ENCODE measurements at places on chromosomes 16 and 17.

- DNase-seq = no peak
Observed at GRCh38 chr16:63129411-63130125, 1093.3 kb upstream of the CDH8 start.

GRCh38 chr17:38428112-38428642 lies at the start of gene ARHGAP23:
Gene ARHGAP23 (plus strand): TSS chr17:38428464. CDS start chr17:38428486, 22 bp downstream.
- peak; percentile 70 for DNase-seq

DNA sequence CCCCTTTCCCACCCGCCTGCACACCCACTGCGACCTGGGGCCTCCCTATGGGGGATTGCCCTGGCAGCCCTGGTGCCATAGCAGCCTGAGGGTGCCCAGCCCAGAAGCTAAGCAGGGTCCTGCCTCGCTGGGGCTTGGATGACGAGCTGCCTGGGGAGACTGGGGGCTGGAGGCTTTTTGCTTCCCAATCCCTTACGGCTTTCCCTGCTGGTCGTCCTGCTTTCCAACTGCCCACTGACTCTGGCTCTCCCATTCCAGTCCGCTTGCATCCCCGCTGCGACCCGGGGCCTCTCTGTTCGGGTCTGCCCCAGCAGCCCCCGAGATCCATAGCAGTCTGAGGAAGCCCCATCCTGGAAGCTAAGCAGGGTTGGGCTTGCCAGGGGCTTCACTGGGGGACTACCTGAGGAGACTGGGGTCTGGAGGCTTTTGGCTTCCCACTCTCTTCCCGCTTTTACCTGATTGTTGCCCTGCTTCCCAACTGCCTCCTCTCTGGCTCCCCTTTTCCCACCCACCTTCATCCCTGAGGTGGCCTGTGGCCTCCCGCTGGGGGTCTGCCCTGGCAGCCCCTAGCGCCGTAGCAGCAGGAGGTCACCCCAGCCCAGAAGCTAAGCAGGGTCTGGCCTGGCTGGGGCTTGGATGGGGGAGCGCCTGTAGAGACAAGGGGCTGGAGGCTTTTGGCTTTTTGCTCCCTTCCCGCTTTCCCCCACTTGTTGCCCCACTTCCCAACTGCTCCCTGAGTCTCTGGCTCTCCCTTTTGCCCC lies 2292.8 kb downstream of the TP53TG3F start:
- DNase-seq = no peak

DNA sequence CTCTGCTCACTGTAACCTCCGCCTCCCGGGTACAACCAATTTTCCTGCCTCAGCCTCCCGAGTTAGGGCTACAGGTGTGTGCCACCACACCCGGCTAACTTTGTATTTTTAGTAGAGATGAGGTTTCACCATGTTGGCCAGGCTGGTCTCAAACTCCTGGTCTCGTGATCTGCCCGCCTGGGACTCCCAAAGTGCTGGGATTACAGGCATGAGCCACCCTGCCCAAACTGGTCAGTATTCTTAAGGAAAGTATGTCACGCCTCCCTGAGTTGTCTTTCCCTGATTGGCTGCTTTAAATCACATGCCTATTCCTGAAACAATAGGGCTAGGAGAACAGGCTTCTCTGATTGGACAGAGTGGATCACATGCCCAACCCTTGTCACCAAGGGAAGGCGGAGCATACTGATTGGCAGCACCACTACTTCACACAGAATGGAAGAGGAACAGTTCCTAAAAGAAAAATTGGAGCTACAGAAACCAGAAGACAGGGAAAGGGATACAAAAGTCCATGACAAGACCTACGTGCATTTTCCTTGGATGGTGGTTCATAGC lies 17.6 kb upstream of the CYB5B start:
- no peak for DNase-seq

GRCh38 chr16:70615945-70616344 lies 30.4 kb upstream of the IL34 start:
- no peak for DNase-seq

DNA sequence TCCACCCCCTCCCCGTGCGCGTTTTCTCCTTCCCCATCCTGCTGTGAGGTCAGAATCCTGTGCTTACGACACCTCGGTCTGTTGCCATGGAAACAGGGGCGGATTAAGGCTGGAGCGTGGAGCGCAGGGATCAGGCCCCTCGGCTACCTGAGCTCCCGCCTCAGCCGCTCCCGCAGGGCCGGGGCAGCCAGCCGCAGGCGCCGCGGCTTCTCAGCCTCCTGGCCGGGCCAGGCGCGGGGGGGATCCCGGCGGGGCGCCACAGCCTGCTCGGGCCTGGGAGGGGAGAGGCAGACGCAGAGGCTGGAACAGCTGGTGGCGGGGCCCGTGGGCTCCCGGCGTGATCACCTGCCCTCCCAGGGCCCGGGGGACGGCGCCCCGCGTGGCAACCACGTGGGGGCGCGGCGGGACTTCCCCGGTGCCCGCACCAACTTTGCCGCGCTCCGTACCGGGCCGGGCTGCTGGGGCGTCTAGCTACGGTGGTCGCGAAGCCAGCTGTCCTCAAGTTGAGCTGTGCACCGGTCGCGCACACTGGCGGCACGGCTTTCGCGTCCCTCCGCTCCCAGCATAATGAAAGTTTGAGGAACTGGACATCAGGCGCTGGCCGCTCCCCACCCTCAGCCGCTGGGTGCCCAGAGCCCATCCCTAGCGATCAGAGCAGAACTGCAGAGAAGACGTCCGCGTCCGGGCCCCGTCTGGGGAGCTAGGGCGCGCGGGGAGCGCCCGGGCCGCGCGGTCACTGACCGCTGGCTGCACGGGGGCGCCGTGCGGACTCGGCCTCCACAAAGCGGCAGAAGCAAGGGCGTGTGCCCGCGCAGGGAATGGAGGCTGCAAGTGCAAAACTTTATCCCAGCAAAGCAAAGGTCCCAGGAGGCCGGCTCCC lies 1.2 kb downstream of the RTN4RL1 start:
- DNase-seq = peak; percentile 46

GRCh38 chr17:61943117-61943516 lies 15.3 kb upstream of the INTS2 start:
- DNase-seq = no peak

DNA sequence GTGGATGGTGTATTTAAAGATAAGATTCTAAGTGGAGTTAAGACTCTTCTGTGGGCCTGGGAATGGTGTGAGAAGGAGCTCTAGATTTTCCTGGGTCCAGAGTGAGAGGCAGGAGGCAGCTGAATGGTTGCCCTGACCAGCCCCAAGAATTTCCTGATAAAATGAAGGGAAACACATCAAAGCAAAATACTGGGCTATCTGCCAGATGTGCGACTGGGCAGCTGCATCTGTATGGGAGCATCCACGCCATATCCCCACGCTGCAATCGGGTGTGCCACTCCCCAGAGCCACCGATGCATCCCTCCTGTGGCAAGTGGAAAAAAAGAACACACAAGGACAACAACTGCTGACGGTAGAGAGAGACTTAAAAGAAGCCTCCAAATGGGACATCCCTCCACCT lies 84.3 kb upstream of the COX10 start:
- DNase-seq = no peak

DNA sequence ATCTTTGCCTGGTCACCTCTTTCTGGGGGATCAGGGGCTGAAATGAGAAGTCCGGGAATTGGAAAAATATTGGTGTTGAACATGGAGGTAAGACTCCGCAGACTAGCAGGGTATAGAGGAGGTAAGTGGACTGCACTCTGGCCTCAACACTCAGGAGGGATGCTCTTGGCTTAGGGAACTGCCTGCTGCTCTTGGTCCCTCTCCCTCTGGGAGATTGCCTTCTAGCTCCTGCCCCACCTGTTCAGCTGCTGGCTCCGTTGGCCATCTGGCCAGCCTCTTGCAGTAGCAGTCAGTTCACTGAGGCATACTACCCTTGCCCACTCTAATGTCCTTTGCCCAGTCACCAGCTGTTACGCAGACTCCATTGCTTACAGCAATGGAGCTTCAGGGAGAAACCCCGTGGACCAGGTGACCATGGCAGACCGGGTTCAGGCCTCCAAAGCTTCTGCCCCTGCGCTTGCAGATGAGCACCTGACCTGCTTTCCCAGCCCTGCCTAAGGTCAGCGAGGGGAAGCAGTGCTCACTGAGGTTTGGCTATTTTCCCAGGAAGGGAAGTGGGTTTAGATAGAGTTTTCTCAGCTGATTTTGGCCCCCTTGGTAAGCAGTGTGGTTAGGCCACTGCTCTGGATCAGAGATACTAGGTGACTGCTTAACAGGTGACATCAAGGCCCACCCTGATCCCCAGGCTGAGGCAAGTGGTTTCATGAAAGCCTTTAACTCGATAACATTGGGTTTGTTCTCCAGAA lies 11.9 kb downstream of the CDK5RAP3 start:
- DNase-seq = no peak

DNA sequence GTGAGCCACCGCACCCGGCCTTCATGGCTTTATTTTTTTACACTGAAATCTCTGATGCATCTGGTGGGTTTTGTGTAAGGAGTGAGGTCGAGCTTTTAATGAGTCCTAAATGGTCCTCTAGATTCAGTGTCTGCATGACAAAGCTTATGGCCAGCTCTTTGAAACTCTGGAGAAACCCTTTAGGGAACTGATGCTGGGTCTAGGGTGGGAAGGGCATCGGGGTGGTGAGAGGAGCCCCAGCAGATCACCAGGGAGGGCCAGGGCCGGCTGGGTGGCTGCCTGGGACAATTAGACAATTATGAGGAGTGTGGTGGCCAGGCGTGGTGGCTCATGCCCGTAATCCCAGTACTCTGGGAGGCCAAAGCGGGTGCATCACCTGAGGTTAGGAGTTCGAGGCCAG lies 93.9 kb downstream of the SEC14L1 start:
- DNase-seq = no peak

DNA sequence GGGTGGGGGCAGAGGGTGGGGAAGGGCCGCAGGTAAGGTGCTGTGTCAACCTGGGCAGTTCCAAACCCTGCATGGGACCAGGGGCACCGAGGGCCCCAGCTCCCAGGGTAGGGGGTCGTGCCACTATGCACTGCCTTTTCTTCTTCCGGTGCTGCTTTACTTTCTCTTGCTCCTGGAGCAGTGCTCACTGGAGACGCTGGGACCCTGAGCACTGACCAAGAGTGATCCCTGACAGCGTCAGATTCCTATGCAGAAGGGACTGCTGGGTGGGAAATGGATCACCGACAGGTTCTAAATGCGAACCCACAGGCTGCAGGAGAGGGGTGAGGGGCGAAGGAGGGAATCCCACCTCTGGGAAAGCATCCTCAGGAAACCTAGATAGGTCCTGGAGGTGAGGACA lies 470.1 kb downstream of the SOX9 start:
- no peak for DNase-seq
